Testis (tissue), 5 donors: ENCODE measurements at places on chromosomes 4 and X. TPM values are rescaled to one million over a fixed set of nuclear protein-coding genes. Genes with fewer than 3 reads are reported as not detected.

NAAA gene
- total RNA-seq: 15.2 TPM

TRMT44 gene
- 41.3 TPM for total RNA-seq

GPRASP1 gene
- 16.1 TPM for total RNA-seq

DNA sequence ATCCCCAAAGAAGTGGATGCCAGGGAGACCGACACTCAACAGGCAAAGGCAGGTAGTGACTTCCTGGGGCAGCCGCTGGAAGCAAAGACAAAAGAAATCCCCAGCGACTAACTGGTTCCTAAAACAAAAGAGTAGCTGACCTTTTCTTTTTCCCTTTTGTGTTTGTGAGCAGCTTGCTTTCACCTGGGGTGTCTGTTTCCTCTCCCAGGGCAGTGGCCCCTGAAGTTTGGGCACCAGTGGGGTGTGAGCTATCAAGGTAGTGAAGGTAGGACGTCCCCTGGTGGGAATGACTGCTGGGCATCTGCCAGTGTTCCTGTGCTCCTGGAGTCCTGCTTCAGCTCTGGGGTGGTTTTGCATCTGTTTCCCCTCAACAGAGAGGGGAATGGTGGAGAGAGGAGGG, 41.6 kb upstream of the STIM2 start:
- no peaks in the 10 kb centered on the region for H3K4me1 ChIP-seq
- H3K27ac ChIP-seq: no peak overlapping the region
- H3K27me3 ChIP-seq: no peaks in the 10 kb centered on the region
- H3K4me3 ChIP-seq: no peak overlapping the region

DNA sequence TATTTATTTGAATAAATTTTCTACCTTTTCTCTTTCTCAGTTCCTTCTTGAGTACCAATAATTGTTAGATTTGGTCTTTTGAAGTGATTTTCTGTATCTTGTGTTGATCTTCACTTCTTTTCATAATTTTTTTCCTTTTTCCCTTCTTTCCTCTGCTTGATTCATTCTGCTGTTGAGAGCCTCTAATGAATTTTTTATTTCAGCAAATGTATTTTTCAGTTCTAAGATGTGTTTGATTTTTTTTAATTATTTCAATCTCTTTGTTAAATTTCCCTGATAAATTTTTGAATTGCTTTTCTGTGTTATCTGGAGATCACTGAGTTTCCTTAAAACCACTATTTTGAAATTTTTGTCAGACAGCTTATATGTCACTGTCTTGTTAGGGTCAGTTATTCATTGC, 155.4 kb upstream of the IL15 start:
- H3K4me3 ChIP-seq: no peak overlapping the region
- H3K4me1 ChIP-seq: no peaks in the 10 kb centered on the region
- no peaks in the 10 kb centered on the region for H3K36me3 ChIP-seq
- H3K27ac ChIP-seq: no peak overlapping the region
- no peaks in the 10 kb centered on the region for H3K27me3 ChIP-seq

YTHDC1 gene
- 78.2 TPM for total RNA-seq

- no peak overlapping the region for H3K27ac ChIP-seq
- no peak overlapping the region for H3K4me3 ChIP-seq
- DNase-seq: no peak
- H3K27me3 ChIP-seq: no peaks in the 10 kb centered on the region
- H3K36me3 ChIP-seq: no peaks in the 10 kb centered on the region
- H3K4me1 ChIP-seq: no peaks in the 10 kb centered on the region
These were observed 16.0 kb upstream of the UVSSA start for GRCh38 chr4:1330761-1331590.

- DNase-seq: no peak
- H3K27ac ChIP-seq: no peak overlapping the region
- no peaks in the 10 kb centered on the region for H3K36me3 ChIP-seq
- no peaks in the 10 kb centered on the region for H3K27me3 ChIP-seq
These were observed 29.0 kb downstream of the ACOX3 start for GRCh38 chr4:8411351-8412180.

- no peaks in the 10 kb centered on the region for H3K36me3 ChIP-seq
- no peak overlapping the region for H3K27ac ChIP-seq
- no peaks in the 10 kb centered on the region for H3K27me3 ChIP-seq
- no peak for DNase-seq
- H3K4me3 ChIP-seq: no peak overlapping the region
These were observed 59.2 kb downstream of the MND1 start for GRCh38 chr4:153403726-153404125.

- no peaks in the 10 kb centered on the region for H3K27me3 ChIP-seq
- H3K27ac ChIP-seq: no peak overlapping the region
- H3K4me1 ChIP-seq: no peaks in the 10 kb centered on the region
- H3K36me3 ChIP-seq: no peaks in the 10 kb centered on the region
These were observed 27.8 kb upstream of the SLC2A9 start for GRCh38 chr4:10048941-10049697.

- H3K27me3 ChIP-seq: no peaks in the 10 kb centered on the region
- no peaks in the 10 kb centered on the region for H3K36me3 ChIP-seq
- no peaks in the 10 kb centered on the region for H3K4me1 ChIP-seq
- no peak overlapping the region for H3K4me3 ChIP-seq
These were observed 65.7 kb downstream of the MXRA5 start for GRCh38 chrX:3280706-3281105.

RENBP gene
- 3.4 TPM for total RNA-seq

DNA sequence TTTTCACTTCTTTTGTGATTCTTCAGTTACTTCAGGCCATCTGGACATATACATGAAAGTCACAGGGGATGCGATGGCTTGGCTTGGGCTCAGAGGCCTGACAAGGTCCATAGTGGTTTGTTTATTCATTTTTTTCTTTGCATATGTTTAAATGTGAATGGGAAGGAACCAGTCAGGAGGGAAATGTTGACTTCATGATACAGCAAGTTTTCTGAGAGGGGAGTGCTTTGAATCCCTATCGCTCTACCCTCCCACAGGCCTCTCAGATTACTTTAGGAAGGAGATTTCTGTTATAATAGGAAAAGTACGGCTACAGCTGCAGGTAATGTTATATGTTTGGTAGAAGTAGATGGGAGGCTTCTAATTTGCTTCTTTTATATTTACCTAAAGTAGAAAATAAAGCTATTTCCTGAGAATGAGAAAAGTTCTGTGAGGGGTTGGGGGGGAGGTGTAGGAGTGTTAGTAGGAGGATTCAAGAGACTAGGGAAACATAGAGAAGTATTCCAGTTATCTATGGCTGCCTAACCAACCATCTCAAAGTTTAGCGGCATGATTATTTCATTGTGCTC, 322.9 kb downstream of the RAPGEF2 start:
- no peaks in the 10 kb centered on the region for H3K27me3 ChIP-seq
- H3K4me3 ChIP-seq: no peak overlapping the region
- no peak overlapping the region for H3K27ac ChIP-seq
- no peak for DNase-seq
- H3K4me1 ChIP-seq: no peaks in the 10 kb centered on the region
- H3K36me3 ChIP-seq: no peaks in the 10 kb centered on the region

DNA sequence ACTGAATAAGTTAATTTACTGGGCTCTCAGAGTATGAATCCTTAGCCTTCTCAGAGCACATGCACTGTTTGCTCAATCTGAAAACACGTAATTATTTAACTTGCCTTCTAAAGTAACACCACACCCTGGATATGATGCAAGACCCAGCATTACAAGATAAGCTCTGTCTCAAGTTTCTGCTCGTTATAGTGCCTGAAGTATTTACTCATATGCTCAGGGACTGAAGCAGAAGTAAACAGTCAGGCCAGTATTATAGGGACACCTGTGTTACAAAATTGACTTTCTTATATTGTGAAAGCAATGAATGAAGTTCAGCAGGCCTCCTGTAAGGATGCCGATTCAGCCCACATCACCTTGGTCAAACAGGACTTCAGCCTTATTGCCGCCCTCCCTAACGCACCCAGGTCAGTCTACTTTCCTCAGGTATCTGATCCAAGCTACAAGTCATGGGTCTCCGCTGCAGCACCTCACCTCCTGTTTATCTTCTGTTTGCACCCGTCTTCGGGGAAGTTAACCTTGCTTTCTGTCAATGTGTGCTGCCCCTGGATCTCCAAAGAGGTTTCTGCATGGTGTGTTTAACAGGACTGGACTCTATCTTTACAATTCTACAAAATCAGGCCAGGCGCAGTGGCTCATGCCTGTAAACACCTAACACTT, 42.8 kb upstream of the KLF3 start:
- no peaks in the 10 kb centered on the region for H3K27me3 ChIP-seq
- no peak overlapping the region for H3K4me3 ChIP-seq
- H3K4me1 ChIP-seq: no peaks in the 10 kb centered on the region
- H3K27ac ChIP-seq: no peak overlapping the region
- no peaks in the 10 kb centered on the region for H3K36me3 ChIP-seq

GRCh38 chr4:74755486-74755885, 38.8 kb downstream of the BTC start:
- no peak overlapping the region for H3K4me3 ChIP-seq
- H3K27ac ChIP-seq: no peak overlapping the region
- H3K27me3 ChIP-seq: no peaks in the 10 kb centered on the region
- H3K4me1 ChIP-seq: no peaks in the 10 kb centered on the region
- no peak for DNase-seq

DNA sequence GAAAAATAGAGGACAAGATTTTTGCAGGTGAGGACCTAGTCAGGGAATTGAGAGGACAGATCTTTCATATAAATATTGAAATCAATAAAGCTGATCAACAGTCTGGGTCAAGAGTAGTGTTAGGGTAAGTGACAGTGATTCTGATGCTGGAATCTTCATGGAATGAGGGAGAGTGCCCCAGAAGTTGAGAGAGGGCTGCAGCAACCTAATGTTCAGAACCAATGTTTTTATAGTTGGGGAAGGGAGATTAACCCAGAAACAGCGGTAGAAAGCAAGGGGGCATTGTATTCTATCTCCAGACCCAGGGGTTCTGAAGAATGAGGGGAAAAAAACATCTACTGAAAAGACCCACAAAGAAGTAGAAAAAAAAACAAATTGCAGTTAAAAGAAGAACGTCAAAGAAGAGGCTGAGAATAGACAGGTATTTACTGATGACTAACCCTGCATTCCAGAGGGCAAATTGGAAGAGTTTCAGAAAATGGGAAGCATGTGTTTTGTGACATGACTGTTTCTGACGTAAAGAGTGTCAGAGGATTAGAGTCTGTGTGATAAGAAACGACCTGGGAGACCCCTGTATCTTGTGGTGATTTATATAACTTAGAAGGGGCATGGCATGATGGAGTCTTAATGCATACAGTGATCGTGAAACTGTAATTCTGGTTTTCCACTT, 819.6 kb upstream of the EPHA5 start:
- H3K27me3 ChIP-seq: no peaks in the 10 kb centered on the region
- H3K4me1 ChIP-seq: no peaks in the 10 kb centered on the region
- no peak overlapping the region for H3K27ac ChIP-seq
- H3K36me3 ChIP-seq: no peaks in the 10 kb centered on the region
- DNase-seq: no peak

IL15 gene
- 1.5 TPM for total RNA-seq

DNA sequence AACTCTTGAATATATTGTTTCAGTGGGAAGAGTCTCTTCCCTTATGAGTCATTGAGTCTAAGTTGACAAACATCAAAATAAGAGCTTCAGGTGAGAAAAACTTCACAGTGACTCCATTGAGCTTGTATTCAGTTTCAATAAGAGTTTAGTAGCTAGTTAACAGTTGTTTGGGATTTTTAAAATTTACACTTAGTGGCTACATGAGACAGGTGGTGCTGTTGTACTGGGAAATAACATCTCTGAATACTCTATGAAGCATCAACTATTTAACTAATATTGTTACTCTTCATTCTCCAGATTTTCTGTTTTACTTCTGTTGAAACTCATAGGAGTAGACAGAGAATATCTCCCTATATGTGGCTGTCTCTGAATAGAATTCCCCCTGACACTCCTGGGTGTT, 1609.1 kb downstream of the C4orf33 start:
- no peak overlapping the region for H3K27ac ChIP-seq
- H3K4me1 ChIP-seq: no peaks in the 10 kb centered on the region
- no peaks in the 10 kb centered on the region for H3K27me3 ChIP-seq
- no peaks in the 10 kb centered on the region for H3K36me3 ChIP-seq
- DNase-seq: no peak
- no peak overlapping the region for H3K4me3 ChIP-seq

DNA sequence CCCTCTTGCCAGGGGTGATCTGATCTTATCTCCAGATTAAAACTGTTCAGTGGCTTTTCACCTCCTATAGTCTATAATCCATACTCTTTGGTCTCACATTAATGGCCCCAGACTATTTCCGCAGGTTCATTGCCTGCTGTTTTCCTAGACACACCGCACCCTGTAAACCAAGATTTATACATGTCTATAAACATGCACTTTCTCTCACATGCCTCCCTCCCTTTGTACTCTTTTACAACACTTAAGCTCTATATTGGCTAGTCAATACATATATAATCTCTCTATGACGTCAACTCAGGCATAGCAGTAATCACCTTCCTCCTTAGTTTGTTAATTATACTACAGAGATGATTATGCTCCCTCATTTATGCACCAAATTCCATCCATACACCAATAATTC, 170.9 kb upstream of the NAP1L5 start:
- H3K27me3 ChIP-seq: no peaks in the 10 kb centered on the region
- no peaks in the 10 kb centered on the region for H3K4me1 ChIP-seq
- no peak overlapping the region for H3K4me3 ChIP-seq
- DNase-seq: no peak

DNA sequence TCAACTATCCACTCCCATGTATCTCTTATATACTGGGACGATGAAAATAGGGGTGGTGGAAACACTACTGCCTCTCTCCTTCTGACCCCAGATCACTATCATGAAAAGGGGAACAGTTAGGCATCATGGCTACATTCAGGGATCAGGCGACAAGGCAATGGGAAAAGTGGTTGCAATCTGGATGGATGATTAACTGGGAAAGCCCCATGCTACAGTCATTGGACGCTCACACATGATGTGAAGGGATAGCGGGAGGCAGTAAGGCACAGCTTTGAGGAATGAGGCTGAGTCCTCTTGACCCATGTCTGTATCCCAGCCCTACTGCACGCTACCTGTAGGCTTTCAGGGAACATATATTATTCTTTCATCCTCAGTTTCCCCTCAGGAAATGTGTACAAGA, 10.2 kb downstream of the GASK1B start:
- H3K27me3 ChIP-seq: no peaks in the 10 kb centered on the region
- peaks cover 9% of the 10 kb centered on the region for H3K4me1 ChIP-seq
- no peak for DNase-seq
- no peak overlapping the region for H3K27ac ChIP-seq

DNA sequence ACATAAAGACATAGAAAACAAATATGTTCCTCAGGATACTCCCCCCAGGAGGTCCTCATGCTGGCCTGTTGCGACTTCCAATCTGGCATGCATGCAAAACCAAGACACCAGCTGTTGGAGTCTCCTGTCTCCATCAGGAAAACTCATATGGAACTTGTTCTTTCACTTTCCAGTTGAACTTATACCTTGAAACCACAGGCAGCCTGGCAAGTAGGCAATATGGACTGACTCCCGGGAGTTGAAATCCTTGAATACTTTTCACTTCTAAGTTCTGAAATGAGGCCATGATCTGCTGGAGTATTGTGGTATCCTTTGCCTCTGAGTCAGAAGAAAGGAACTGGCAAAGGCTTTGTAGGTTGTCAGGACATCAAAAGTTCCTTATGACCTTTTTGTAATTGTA, 444.2 kb downstream of the IDS start:
- no peak for DNase-seq
- no peak overlapping the region for H3K27ac ChIP-seq
- no peak overlapping the region for H3K4me3 ChIP-seq
- no peaks in the 10 kb centered on the region for H3K36me3 ChIP-seq
- H3K27me3 ChIP-seq: no peaks in the 10 kb centered on the region

- H3K27ac ChIP-seq: no peak overlapping the region
- no peaks in the 10 kb centered on the region for H3K36me3 ChIP-seq
- no peaks in the 10 kb centered on the region for H3K27me3 ChIP-seq
These were observed 353.0 kb downstream of the ADAM29 start for GRCh38 chr4:175271010-175271630.

- H3K4me1 ChIP-seq: no peaks in the 10 kb centered on the region
- no peaks in the 10 kb centered on the region for H3K36me3 ChIP-seq
- H3K27ac ChIP-seq: no peak overlapping the region
- no peak overlapping the region for H3K4me3 ChIP-seq
- H3K27me3 ChIP-seq: no peaks in the 10 kb centered on the region
These were observed 86.6 kb downstream of the DNAAF6 start for GRCh38 chrX:107293056-107293455.
